Activated effector memory CD4-positive, alpha-beta T cell treated with Interleukin-2 at 50 U/mL for 16 hours (primary cell): ENCODE measurements at places on chromosomes 12 and 14.

- no peak for DNase-seq
Observed at GRCh38 chr12:51752234-51752889, 96.2 kb downstream of the FIGNL2 start.

DNA sequence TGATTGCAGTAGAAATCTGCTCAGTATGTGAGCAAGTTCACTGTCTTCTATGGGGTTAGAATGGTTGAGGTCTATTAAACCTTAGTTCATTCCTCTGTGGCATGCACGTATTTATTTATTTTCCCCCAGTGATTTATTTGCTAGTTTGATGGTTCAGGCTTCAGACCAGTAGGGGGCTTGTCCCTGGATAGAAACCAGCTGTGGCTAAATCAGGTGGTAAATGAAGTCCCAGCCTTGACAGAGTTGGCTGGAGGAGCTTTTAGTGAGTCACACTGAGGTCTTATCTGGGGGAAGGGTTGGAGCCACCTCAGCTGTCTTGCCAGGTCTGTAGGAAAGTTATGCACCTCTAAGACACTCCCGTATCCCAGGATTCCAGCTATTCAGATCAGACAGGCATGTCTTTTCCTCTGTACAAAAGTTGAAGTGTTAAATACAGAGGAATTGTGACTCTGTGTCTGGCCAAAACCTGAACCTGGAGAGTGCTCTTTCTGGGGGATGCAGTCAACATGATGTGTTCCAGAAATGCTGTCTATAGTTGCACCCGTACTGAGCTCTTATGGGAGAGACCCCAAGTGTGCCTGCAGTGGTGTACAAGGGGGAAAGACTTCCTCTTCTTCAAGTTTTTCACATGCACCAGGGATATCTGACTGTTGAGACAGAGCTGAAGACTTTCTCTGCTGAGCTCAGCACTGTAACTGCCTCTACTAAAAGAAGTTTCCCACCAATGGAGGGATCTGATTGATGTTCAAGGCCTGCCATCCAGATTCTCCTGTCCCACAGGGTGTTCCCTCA is 1322.1 kb downstream of the TMEM121 start:
- no peak for DNase-seq

DNA sequence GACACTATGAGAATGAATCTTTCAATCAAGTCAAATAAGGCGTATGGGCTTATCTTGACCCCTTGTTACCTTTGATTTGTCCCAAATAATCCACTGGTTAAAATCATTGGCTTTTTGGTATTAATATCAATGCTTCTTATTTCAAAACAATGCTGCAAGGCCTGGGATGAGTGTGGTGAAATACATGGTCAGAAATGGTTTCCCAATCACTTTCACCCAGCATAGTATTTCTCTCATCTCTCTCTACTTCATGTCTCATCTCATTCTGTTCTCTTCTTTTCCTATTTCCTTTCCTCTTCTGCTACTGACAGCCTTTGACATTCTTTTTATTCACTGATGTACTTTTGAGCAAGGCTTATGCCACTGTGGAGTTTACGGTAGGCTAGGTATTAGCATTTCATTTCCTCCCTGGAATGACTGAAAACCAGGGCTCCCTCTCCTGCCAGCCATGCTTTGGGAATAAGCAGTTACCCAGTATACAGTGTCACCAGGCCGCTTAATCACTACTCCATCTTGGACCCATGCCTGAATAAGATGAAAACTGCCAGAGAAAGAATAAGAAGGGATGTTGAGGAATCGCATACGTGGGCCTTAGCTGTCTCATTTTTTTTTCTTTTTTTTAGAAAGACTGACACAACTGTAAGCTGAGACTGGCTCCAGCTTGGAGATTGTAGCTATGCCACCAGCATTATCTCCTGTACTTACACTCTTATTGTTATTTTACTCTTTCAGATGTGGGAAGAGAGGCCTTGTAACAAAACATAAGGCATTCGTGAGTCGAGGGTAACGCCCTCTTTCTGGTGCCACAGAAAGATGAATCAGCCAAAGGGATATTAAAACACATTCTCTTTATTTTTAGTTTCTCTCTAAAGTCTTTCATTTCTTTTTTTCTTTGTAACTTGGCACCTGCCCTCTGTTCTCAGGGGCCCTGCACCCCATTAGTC is 53.5 kb downstream of the IGF1 start:
- DNase-seq = no peak

GRCh38 chr12:12779529-12779928 is 5.9 kb upstream of the APOLD1 start:
- DNase-seq = no peak

- no peak for DNase-seq
Observed at GRCh38 chr12:115801871-115802270, 475.6 kb downstream of the MED13L start.

- DNase-seq = no peak
Observed at GRCh38 chr12:49017891-49018260, 700 bp downstream of the PRKAG1 start.

DNA sequence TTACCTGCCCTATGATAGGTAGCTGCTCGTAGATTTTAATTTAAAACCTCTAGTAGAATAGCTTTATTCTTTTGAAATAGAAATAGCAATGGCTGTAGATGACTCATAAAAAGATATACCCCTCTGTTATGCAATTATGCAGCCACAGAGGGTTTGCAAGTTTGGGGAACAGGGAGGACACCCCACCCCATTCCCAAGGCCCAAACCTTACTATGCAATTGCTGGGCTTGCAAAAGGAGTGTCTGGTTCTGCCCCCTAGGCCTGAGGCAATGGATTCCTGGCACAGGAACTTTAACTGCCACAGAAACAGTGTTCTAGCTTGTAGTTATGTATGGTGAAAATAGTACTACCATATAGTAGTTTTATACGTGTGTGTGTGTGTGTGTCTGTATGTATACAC is 403.3 kb downstream of the ADAMTS20 start:
- no peak for DNase-seq

DNA sequence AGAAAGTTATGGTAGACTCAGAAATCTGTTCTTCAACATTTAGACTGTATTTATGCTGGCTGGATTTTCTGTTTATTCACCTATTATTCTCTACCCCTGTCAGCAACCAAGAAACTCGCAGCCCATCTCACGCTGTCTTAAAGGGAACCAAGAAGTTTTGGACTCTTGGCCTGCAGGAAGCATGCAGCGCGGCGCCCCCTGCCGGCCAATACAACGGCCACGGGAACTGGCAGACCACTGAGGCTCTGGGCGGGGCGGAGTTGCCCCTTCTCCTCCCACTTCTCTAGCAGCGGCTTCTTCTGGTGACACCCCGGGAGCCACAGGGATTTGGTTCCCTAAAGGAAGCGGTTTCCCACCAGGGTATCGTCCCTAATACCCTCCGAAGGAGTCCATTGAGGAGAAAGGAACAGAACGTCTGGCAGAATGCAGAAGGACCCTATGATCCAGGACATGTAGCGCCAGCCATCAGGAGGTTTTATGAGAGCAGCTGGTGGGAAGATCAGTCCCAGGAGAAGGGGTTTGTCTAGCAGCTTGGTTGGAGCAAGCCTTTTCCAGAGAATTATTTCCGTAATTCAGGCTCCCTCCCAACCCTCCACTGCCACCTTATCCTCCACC is 21.0 kb upstream of the RNASE2 start:
- no peak for DNase-seq

- no peak for DNase-seq
Observed at GRCh38 chr14:98131406-98131805, 1140.6 kb downstream of the BCL11B start.

DNA sequence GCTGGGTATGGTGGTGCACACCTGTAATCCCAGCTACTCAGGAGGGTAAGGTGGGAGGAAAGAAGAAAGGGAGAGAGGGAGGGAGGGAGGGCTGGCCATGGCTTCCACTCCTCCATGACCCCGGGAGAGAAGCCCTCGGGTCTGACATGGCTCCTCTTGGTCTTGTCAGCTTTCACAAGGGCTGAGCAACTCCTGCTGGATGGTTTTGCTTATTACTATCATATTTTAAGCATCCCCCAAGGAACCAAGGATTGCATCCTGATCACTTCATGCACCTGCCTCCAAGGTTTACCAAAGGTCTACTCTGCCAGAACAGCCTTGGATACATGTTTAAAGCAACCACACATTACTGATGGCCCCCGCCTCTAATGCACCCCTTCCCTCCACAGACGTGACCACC is 28.0 kb upstream of the NCOR2 start:
- no peak for DNase-seq
